CD4-positive, alpha-beta T cell treated with Interleukin-6 at 100 ng/mL for 8 hours (primary cell): ENCODE measurements at places on chromosomes 5 and 9.

DNA sequence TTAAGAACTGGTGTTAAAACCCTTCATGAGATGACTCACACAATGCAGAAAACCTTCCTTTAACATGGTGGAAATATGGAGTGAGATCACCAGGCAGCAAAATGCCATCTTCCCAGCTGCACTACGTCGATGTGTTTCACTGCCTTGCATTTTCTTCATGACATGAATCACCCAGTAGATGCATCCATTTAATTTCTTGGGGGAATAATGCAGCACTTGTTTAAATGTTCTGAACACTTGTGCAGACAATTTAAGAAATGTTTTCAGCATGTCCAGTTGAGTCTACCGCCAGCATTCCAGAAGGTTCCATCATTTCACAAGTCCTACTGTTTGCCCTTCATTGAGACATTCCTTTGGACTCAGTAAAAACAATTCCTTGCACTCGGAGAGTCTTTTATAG lies 81.6 kb downstream of the ADAMTS16 start:
- no peak for DNase-seq

GRCh38 chr9:125797930-125798329 lies 50.8 kb downstream of the PBX3 start:
- DNase-seq = no peak

- no peak for DNase-seq
Measured at GRCh38 chr5:165029099-165029870, 1523.9 kb downstream of the MAT2B start.

- DNase-seq = no peak
Measured at GRCh38 chr9:123687246-123687751, 242.6 kb downstream of the DENND1A start.

DNA sequence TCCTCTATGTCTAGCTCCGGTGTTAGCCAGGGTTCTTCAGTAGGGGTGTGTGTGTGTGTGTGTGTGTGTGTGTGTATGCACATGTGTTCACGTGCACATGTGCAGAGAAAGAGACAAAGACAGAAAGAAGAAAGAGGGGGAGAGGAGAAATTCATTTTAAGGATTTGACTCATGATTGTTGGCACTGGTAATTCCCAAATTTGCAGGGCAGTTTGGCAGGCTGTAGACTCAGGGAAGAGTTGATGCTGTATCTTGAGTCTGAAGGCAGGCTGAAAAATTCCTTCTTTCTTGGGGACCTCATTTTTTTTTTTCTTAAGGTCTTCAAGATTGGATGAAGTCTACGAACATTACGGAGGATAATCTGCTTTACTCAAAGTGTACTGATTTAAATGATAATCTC lies 335.7 kb downstream of the NSG2 start:
- no peak for DNase-seq

DNA sequence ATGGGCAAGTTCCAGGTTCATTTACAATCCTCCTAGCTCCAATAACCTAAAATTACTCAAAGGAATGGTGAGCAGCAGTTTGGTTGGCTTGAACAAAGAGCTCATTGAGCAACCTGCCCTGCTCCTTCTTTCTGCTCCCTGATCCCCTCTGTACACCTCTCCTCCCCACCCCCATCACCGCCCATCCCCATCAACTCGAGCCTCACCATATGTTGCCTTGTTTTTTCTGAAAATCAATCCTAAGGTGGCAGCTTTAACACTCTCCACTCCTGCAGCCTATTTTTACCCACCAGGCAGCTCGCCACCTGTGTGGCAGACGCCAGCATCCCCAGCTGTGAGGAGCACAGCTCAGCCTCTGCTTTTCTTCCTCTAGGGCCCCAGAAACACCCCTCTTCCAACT lies 533.4 kb upstream of the BRINP1 start:
- DNase-seq = no peak

DNA sequence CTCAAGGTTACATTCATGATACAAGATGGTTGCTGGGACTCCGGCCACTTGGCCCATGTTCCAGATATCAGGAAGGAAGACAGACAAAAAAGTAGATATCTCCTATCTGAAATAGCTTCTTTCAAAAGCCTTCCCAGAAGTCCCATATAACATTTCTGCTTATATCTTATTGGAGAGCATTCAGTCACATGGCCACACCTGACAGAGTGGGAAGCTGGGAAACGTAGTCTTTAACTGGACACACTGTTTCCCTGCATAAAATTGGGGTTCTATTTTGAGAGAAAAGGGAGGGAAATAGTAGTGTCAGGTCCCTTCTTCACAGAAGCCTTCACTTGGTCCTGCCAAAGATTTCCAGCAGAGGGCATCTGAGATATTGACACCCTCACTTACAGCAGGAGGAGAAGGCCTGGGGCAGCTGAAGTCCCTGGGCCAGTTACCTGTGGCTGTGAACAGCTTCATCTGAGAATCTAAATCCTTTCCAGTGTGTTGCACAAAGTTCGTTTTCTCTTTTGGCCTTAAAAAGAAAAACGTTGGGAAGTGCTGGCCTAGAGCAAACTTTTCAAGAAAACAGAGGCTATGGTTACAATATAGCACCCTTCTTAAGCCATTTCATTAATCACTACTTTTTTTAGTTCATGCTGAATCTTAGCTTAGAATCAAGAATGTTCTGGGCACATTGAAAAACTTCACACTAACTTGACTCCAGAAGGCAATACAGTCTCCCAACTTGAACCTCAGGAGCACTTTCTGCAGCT lies 33.5 kb downstream of the SPEF2 start:
- DNase-seq = peak; percentile 76

GRCh38 chr5:38433160-38433861 lies 123.1 kb downstream of the LIFR start:
- DNase-seq = no peak

DNA sequence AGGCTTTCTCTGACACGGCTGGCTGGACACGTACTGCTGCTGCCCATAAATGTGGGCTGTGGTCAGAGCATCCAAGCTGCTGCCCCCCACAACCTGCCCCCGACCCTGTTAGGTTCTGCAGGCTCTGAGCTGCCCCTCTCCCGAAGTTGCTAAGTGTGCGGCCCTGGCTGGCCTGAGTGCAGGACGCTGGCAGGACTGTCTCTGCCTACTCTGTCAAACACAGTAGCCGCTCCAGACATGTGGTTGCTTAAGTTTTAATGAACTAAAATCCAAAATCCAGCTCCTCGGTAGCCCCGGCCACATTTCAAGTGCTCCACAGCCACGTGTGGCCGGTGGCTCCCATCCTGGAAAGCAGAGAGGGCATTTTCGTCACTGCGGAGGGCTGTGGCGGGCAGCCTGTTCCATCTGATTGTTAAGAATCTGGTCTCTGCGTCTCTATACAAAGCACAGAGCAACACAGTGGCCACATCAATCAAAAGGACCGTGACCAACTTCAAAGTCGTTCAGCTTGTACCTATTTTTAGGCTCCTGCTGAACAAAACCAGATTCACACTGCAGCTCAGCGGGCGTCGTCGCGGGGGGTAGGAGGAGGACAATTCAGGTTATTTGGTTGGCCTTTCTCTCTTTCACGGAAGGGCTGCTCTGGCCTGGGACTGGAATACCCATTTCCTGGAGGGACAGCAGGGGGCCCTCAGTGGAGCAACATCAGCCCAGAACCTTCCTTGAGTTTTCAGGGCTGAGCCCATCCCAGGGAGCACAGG lies 68.9 kb downstream of the PTCH1 start:
- DNase-seq = no peak

DNA sequence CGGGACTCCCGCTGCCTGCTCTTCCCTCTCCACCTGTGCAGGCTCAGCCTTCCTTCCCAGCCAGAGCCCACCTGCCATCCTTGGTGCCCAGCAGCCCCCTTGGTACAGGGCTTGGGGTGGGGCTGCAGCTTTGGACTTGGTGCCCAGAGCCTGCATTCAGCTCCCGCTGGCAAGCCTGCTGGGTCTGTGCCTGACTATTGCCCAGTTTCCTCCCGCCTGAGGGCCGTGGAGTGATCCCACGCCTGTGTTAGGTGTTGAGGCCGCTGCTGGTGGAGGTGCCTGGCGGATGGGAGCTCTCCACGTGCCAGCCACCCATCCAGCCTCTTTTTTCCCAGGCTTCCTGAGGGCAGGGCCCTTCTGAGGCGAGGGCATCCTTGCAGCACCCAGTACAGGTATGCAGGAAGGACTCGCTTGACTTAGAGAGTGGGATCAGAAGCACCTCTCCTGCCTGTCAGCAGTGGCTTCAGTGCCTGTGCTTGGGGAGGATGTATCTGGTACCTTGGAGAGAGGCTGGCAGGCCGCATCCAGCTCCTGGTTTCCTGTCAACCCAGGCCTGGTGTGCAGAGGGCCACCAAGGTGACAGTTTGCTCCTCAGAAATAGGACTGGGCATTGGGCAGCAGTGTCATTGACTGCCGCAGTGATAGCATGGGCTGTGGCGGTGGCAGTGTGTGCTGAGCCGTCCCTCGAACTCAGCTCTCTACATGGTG lies 7.8 kb downstream of the RXRA start:
- no peak for DNase-seq

GRCh38 chr5:14212838-14213237 lies 69.7 kb downstream of the TRIO start:
- no peak for DNase-seq

DNA sequence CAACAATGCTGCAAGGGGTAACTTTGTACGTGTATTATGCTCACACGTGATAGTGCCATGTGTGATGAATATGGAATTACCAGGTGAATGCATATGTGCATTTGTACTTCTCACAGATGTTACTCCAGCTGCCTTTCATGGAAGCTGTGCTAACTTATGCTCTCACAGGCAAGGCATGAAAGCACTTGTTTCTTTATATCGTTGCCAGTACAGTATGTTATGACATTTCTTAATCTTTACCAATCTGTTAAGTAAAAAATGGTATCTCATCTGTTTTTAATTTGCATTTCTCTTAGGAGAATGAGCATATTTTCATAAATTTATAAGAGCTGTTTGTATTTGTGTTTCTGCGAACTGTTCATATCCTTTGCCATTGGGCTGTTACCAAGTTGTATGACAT lies 311.8 kb upstream of the DMRT1 start:
- DNase-seq = no peak

DNA sequence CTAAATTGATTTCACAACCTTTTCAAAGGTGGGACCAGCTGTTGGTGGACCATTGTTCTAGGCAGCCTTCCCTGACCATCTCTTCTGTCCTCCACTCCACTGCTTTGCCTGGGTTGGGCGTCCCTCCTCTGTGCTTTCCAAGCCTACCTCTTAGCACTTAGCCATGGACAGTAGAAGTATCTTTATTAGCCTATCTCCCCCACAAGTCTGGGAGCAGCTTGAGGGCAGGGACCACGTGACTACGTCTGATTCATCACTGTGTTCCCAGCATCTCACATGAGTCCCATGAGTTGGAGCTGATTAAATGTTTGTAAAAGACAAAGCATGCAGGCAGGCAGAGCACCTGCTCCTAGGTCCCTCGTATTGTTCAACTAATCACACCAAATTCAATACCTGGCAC lies 20.9 kb downstream of the MORN5 start:
- no peak for DNase-seq

GRCh38 chr9:131747352-131747751 lies 7.5 kb upstream of the RAPGEF1 start:
- DNase-seq = peak; percentile 56

DNA sequence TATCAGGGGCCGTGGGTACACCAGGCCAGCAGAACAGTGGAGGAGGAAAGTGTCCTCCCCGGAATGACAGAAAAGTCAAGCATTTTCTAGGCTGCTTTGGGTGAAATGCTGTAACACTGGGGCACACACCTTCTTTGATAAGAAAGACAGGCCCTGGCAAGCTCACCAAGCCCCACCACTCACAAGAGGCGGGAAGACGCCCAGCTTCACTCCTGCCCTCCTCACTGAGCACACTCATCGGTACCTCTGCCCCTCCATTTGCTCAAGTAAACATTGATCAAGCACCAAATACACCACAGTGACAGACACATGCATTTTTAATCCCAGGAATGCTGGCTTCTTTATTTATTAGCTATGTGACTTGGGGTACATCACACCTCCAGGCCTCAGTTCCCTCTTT lies 43.1 kb downstream of the B4GALT1 start:
- DNase-seq = no peak

DNA sequence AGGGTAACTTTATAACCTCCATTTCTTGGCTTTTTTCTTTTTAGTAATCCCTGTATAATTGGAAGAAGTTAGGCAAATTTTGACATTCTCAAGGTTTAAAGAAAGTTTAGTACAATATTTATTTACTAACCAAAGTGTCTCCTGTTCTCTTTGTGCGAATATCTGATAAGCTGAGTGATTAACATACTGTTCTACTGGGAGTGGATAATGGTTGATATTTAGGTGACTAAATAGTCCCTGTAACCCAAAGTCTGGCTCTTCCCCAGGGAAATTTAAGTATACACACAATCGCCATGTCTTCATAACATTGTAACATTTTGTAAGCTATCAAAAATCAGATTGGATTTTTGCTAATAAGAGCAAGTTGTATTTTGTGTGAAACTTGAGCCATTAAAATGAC lies 40.0 kb downstream of the CCNH start:
- DNase-seq = no peak

DNA sequence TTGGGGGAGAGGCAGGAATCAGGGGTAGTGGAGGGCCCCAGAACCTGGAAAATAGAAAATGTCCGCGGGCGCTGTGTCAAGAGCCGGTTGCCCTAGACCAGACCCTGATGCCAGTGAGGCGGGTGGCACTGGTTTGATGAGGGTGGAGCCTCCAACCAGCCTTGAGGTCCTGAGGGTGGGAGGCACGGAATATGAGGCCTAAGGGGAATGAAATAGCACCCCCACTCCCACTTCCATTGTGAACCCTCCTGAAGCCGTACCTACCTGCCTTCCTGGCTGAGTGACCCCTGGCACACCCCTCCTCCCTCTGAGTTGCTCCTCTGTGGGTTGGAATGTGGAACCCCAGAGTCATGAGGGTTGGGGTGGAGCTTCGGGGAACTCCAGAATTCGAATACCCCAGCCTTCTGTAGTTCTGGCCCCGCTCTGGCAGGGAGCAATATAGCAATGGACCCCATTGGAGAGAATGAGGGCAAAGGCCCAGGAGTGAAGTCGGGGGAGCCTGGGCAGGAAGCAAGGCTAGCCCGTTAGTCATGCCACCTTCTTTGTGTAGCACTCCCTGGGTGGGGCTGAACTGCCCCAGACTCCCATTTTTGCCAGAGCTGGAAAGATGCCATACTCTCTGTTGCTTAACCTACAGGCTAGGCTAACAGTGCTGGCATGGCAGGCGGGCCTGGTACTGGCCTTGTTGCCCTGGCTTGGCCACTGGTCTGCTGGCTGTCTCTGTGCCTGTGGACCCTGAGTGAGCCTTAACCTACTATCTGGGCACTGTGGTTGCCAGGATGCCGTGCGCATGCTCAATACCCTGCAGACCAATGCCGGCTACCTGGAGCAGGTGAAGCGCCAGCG lies 1.0 kb downstream of the FPGS start:
- no peak for DNase-seq

GRCh38 chr9:19741178-19741577 lies 47.7 kb downstream of the SLC24A2 start:
- DNase-seq = no peak

DNA sequence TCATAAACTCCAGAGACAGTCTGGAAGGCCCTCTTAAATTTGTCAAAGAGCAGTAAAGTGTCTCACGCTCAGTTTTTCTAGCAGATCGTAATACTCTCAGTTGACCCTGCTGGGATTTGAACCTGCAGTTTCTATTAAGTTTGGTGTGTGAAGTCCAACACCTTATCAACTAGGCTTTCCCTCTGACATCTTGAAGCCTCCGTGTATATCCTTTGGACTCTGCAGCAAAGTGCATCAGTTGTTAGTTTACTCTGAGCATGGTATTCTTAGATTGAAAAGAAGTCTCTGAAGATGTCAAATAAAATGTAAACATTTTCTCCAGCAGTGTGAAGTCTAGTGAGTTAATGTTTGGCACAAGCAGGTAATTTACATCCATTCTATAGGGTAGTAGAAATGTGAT lies 2.4 kb downstream of the FUBP3 start:
- no peak for DNase-seq
